Stimulated activated CD4-positive, alpha-beta T cell treated with anti-CD3 and anti-CD28 coated beads, Interleukin-4, amount 100 ng/mL, for 4 hours (primary cell): ENCODE measurements at places on chromosomes 11 and 22.

DNA sequence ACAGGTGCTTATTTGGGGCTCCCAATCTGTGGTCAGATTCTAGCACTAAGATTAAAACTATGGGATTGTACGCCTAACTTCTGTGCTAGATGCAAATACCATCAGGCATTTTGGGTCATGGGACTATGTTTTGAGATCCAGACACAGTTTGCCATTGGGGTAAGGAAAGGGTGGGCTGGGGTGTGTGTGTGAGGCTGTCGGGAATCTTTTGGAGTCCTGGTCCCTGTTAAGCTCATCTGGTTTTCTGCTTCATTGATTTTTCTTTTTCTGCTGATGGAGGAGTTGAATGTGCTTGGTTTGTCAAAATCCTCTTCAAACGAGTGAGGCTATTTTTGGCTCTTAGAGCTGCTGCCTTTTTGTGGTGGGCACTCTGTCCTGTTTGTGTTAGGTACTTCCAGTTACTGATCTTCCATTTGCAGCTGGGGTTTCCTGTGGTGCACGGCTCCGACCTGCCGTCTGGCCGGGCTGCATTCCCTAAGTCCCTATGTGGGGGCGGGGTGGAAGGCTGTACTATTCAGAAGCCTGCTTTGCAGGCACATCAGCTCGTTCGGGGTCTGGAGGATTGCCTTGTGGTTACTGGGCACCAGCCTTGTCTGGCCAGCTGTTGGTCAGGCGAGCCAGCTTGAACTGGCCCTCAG lies 2.9 kb downstream of the BCR start:
- DNase-seq = no peak

- DNase-seq = no peak
Observed at GRCh38 chr22:29726106-29726505, 6.3 kb downstream of the CABP7 start.

DNA sequence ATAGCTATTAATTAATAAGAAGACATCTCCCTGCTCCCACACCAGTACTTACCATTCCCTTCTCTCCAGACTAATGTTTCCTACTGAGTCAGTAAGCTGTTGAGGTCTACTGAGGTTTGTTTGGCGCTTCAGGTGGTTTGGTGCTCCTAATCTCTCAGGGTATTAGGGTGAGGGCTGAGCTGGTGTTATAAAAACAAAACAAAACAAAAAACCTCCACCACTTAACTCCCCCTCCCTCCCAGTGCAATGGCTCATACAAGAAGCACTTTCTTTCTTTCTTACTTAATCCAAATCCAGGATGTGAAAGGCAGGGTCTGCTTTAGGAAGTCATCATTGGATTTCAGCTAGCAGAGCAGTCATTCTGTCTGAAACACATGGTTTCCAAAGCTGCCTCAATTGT lies 15.3 kb downstream of the CSTPP1 start:
- DNase-seq = no peak

- DNase-seq = no peak
Observed at GRCh38 chr11:108037211-108037610, 28.5 kb downstream of the CUL5 start.

DNA sequence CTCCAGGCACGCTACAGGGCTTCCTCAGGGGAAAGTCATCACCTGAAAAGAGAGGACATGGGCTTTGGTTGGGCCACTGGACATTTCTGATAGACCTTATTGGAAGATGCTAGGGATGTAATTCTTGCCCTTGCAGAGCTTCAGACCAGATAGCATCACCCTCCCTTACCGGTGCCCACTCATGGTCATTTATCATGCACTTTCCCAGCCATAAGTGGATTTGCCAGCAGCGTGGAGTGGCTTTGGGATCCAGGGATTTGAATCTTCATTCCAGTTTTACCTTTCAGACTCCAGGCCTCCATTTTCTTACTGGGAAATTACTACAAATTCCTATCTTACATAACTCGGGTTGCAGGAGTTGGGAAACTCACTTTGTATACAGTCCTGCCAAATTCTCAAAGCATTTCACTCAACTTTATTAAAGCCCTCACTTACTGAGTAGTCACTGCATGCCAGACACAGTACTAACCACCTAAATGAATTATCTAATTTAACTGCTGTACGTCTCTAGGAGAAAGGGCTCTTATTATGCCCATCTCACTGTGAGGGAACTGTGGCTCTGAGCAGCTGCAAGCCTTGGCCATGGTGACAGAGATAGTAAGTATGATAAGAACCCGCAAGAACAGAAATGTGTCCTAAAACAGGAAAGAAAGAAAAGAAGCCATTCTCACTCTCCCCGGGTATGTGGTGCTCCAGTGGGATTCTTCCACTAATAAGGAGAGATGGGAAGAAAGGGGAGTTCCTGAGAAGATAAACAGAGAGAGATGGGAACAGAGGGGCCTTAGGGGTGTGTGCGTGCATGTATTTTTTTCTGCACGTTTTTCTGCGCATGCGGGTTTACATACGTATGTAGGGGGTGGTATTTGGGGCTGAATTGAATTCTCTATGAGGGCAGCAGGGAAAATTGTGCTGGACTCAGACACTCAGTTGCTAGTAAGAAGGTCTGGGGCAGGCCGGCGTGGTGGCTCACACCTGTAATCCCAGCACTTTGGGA lies 9.7 kb downstream of the CHRM1 start:
- DNase-seq = no peak

- DNase-seq = no peak
Observed at GRCh38 chr11:63841554-63841953, 2.6 kb downstream of the MARK2 start.

- no peak for DNase-seq
Observed at GRCh38 chr11:76141901-76142588, 64.3 kb downstream of the WNT11 start.

DNA sequence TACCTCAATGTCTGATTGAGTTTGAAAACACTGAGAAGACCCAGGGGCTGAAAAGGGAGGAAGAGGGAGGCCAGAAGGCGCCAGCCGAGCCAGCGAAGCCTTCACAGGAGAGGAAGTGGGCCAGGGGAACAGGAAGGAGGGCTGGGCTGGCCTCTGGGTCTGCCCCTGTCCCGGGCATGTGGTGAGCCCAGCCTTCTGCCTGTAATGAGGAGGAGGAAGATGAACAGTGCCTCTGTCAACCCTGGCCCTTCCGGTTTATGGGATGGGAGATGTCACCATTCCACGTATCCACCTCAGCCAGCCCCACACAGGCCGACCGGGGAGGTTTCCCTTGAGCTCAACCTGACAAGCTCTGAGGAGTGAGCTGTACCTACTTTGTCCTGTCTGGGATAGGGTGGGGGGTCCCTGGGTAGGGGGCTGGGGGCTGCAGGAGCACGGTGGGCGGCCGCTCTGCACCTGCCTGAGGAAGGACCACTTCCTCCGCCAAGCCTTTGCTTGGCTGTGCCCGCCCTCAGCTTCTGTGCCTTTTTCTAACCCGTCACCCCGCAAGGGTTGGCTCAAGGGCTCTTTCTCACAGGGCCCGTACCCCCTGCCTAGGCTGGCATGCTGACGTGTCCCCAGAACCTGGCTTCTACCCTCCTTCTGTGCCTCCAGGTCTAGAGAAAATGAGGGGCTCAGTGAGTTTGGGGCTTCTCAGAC lies 2.0 kb downstream of the PARVG start:
- peak; percentile 11 for DNase-seq

GRCh38 chr22:29517215-29517908 lies 36.2 kb downstream of the THOC5 start:
- no peak for DNase-seq

GRCh38 chr11:114284021-114284420 lies 12.2 kb upstream of the NNMT start:
- no peak for DNase-seq

DNA sequence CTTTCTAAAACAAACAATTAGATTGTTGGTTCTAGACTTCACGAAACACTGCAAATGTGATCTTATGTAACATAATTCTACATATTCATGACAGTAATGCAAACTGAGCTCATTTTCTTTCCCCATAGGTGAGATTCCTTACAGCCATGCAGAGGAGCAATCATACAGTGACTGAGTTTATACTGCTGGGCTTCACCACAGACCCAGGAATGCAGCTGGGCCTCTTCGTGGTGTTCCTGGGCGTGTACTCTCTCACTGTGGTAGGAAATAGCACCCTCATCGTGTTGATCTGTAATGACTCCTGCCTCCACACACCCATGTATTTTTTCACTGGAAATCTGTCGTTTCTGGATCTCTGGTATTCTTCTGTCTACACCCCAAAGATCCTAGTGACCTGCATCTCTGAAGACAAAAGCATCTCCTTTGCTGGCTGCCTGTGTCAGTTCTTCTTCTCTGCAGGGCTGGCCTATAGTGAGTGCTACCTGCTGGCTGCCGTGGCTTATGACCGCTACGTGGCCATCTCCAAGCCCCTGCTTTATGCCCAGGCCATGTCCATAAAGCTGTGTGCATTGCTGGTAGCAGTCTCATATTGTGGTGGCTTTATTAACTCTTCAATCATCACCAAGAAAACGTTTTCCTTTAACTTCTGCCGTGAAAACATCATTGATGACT lies 1.5 kb downstream of the OR9G1 start:
- DNase-seq = no peak

DNA sequence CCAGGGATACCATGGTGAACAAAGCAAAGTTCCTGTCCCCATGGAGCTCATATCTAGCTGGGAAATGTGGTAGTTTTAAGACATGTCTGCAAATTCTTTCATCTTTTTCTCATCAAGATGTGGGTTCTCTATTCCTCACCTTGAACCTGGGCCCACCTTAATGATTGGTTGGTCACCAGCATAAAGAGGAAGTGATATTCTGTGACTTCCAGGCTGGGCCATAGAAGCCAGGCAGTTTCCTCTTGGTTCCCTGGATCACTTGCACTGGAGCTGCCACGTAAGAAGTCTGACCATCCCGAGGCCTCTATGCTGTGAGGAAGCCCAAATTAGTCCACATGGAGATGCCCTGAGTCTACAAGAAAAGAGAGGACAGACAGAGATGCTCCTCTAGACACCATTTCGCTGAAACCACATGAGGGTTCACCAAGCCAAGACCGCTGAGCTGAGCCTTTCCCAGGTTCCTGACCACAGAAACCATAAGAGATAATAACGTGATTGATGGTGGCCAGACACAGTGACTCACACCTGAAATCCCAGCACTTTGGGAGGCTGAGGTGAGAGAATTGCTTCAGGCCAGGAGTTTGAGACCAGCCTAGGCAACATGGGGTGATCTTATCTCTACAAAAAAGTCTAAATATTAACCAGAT lies 119.5 kb upstream of the ISX start:
- DNase-seq = no peak

- DNase-seq = no peak
Observed at GRCh38 chr11:66539870-66540213, 6.0 kb downstream of the ZDHHC24 start.

GRCh38 chr22:37552524-37553163 lies 7.6 kb upstream of the CDC42EP1 start:
- DNase-seq = no peak

- DNase-seq = no peak
Observed at GRCh38 chr11:109130910-109131309, 291.1 kb upstream of the C11orf87 start.

DNA sequence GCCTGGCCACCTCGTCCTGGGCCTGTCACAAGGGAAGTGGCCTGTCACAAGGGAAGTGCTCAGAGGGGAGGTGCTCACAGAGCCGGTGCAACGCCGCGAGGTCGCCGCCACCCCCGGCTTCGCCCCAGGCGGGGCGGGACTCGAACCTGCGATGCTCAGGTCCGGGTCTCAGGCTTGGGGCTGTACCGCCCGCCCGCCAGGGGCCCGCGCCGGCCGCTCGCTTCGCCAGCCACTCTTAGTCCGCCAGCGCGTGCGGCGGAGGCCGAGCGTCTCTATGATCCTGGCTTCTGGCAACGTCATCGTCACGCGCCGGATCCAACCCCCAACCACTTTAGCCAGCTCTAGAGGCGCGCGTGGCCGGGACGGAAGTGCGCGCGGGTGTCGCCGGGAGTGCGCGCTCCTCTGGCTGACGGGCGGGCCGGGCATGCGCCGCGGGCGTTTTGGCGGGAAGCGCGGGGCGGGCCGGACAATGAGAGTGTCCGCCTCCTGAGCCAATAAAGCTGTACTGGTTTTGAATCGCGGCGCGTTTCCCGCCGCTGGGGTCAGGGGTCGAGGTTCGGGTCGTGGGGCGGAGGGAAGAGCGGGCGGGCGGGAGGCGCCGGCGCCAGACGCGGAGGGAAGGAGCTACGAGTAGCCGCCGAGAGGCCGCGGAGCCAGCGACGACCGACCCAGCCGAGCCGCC lies at the start of gene TRMT2A:
Gene TRMT2A, minus strand, starts transcription at position 276 of the 682 bp plus-strand sequence. CDS start 320 bp downstream, outside the sequence.
- DNase-seq = peak; percentile 95

GRCh38 chr11:35838071-35838470 lies 105.8 kb upstream of the LDLRAD3 start:
- no peak for DNase-seq

DNA sequence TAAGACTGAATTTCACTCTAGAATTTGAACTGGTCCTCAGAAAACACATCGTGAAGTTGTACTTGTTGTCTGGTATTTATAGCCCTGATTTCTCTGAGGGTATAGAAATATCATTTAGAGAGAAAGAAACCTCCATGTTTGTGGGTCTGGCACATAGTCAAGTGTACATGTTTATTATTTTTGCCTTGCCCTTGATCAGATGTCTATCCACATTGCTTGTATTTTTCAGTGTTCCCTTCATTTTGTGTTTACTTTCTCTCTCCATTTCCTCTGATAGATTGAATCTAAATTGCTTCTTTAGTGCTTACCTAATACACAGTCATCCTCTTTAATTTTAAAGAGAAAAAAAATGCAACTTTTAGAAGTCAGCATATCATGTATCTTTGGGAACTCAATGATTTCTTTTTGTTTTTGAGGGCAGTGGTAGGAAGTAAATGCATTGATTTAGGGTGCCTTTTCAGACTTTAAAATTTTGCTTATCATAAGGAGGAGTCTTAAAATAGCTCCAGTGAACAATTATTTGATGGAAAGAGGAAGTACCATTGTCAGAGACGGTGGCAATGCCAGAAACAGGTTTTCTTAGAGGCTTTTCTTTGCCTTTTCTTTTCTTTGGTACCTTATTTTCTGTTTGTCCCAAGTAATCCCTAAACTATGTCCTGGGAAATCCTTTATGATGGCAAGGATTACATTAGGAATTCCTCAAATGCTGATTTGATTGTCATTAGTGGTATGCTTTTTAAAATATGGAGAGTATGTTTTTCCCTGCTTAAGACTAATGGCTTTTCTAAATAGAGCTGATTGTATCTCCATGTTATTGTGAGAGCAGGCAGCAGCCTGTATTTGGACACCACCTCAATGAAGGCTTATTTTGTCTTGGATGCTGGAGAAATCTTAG lies 29.8 kb upstream of the TECTA start:
- no peak for DNase-seq

- no peak for DNase-seq
Observed at GRCh38 chr11:57566005-57566904, 1.2 kb downstream of the UBE2L6 start.

GRCh38 chr11:94790661-94791180 lies 22.6 kb downstream of the AMOTL1 start:
- DNase-seq = no peak

- no peak for DNase-seq
Observed at GRCh38 chr22:27258616-27259172, 542.9 kb downstream of the MN1 start.

DNA sequence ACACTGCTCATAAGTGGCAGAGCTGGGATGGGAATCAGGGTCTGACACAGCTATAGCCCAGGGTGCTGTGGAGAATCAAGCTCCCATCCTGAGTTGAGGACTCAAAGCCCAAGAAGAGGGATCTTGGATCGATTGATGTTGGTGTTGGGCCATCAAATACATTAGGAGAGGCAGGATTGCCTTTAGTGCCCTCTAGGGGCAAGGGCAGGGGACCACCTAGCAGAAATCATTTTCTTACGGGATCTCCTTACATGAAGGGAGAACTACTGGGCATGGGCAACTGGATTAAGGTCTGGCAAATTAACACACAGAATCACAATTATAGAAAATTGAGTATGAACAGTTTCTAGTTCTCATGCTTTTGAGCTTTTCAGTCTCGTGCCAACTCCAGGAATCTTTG lies 24.9 kb upstream of the EMSY start:
- DNase-seq = no peak
